ENCODE measurements at places on chromosomes 12 and 14.

GRCh38 chr12:113373969-113374368, 15.6 kb downstream of the PLBD2 start:
- no peak for DNase-seq

DNA sequence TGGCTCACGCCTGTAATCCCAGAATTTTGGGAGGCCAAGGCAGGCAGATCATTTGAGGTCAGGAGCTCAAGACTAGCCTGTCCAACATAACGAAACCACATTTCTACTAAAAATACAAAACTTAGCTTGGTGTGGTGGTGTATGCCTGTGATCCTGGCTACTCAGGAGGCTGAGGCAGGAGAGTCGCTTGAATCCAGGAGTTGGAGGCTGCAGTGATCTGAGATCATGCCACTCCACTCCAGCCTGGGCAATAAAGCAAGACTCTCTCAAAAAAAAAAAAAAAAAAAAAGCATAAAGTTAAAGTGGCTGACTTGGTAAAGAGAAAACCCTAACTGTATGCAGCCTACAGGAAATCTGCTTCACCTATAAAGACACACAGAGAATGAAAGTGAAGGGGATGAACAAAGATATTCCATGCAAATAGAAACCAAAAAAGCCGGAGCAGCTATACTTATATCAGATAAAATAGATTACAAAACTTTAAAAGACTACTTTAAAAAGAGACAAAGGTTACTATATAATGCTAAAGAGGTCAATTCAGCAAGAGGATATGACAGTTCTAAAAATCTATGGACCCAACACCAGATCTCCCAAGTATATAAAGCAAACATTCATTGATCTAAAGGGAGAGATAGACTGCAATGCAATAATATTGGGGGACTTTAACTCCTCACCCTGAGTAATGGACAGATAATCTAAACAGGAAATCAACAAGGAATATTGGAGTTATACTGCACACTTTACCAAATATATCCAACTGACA, 4.1 kb downstream of the CLEC2B start:
- peak; percentile 11 for DNase-seq

DNA sequence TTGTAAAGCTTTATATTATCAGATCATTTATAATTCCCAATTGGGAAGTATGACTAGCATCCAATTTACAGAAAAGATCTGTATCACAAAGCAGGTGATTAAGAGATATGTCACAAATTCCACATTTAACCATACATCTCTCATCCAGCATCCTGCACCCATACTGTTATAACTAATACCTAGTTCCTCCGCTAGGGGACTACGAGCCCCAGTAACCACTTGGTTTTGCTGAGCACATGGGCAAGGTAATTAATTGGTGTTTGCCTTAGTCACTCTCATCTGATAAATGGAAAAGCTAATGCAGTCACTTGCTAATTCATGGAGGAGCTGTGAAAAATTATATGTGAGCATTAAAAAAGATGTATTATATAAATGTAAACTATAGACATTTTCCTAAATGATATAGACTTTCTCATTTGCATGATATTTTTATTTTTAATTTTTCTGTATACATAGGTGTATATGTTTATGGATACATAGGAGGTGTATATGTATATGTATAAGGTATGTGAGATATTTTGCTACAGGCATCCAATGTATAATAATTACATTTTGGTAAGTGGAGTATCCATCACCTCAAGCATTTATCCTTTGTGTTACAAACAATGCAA, 1031.8 kb downstream of the GALC start:
- DNase-seq: no peak

DNA sequence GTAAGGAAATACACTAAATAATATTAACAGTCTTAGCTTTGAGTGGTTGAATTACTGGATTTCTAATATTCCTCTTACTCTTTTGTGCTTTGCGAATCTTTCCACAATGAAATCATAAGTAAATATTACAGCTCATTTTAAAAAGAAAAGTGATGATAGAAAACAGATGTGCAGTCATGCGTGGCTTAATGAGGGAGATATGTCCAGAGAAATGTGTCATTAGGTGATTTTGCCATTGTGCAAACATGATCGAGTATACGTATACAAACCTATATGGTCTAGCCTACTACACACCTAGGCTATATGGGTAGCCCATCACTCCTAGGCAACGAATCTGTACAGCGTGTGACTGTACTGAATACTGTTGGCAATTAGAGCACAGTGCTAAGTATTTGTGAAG, 59.3 kb downstream of the SLC15A5 start:
- no peak for DNase-seq

DNA sequence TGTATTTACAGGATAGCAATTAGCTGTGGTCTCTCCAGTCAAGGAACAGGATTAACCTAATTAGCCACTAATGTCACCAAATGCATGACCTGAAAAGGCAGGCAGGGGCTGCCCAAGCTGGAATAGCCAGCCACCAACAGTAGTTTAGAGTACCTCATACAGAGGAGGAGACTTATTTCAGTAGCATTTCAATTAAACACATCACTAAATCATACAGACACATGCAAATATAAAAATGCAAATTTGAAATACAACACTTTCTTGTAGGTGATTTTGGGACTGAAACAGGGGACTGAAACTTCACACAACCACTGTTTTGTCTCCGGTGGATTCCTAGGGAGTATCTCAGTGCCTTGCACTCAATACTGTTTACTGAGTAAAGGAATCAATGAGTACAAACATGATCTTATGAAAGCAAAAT, 636 bp upstream of the IFNG-AS1 start:
- DNase-seq: no peak

DNA sequence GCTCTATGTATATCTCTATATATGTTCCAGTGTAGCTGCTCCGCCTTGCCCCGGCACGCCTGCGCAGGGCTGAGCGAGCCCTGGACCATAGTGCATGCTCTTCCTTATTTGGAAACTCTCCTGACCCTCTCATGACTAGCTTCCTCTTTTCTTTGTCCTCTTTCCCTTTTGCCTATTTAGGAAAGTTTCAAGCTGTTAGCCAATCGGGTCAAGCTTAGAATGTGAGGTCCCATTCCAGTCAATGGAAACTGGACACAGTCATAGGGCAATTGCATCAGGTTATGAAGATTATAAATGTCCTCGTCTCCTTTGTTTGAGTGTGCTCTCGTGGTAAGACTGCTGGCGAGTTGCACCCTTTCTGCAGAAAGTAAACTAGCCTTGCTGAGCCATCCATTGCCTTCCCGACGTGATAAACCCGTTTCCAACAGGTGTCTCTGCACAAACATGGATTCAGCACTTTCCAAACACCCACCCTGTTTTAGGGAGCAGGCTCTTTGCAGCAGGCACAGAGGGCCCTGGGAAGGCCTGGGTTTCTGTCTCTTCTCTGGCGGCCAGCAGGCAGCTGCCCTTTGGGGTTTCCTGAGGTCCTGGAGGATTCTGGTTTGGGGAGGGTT, 30.9 kb downstream of the CCDC92 start:
- DNase-seq: no peak
